Activated T-helper 1 cell treated with anti-CD3 and anti-CD28 coated beads, Interleukin-2, amount 50 U/mL, for 16 hours (primary cell): ENCODE measurements at places on chromosomes 11 and 22.

DNA sequence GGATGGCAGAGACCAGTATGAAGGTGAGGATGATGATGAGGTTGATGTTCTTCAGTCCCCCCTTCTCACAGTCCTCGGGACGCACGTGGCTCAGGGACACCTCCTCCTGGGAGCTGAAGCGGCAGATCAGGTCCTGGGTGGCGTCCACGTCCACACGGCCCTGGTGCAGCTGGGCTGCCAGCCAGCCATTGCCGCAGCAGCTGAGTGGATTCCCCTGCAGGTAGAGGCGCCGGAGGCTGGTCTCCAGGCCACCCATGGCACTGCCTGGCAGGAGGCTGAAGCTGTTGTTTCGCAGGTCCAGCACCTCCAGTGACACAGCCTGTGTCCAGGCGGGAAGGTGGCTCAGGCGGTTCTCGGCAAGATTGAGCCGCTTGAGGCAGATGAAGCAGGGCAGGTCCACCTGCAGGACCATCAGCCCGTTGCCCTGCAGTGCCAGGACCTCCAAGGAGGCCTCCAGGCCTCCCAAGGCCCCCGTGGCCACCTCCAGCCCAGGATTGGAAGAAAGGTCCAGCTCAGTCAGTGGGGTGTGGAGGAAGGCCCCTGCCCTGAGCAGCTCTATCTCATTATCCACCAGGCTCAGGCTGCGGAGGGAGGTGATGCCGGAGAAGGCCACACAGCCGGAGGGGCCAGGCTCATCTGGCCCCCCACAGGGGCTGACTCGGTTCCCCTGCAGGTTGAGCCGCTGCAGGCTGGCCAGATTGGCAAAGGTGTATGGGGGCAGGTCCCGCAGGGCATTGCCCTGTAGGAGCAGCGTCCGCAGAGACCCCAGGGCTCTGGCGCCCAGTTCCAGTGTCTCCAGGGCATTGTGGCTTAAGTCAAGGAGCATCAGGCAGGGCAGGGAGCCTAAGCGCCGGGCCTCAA, 10.6 kb downstream of the LRRC32 start:
- no peak for DNase-seq

- DNase-seq = peak; percentile 55
Measured at GRCh38 chr22:38353142-38353629, 36.0 kb upstream of the CSNK1E start.

- no peak for DNase-seq
Measured at GRCh38 chr11:76179147-76179546, 27.2 kb downstream of the WNT11 start.

GRCh38 chr11:96815236-96815635, 425.4 kb downstream of the JRKL start:
- no peak for DNase-seq

DNA sequence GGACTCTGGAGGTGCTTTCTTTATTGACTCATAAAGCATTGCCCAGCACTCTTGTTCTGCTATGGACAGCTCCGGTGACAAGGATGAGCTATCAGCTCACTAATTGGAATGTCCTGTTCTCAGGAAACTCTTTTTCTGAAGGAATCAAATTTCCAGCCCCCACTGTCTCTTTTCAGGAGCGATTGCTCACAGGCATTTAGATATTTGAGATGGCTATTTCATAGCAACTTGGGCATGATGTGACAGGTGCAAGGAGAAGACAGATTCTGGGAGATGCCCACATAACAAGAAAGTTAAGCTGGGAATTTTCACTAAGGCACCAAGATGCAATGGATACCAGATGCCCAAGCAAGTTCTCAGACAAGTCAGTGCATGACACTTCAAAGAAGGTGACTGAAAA, 123.4 kb upstream of the CSNK2A3 start:
- DNase-seq = no peak

- DNase-seq = no peak
Measured at GRCh38 chr22:27175021-27175838, 517.8 kb downstream of the MIAT start.

- DNase-seq = no peak
Measured at GRCh38 chr22:21032037-21032867, at the start of gene SLC7A4. Gene SLC7A4 (minus strand): TSS chr22:21032561. CDS start chr22:21031812, 749 bp downstream.

GRCh38 chr11:31871310-31872075, 60.4 kb upstream of the PAX6 start:
- no peak for DNase-seq

- no peak for DNase-seq
Measured at GRCh38 chr11:13629779-13630178, 38.7 kb upstream of the FAR1 start.

GRCh38 chr11:130529366-130529765, 80.9 kb downstream of the ADAMTS15 start:
- no peak for DNase-seq

DNA sequence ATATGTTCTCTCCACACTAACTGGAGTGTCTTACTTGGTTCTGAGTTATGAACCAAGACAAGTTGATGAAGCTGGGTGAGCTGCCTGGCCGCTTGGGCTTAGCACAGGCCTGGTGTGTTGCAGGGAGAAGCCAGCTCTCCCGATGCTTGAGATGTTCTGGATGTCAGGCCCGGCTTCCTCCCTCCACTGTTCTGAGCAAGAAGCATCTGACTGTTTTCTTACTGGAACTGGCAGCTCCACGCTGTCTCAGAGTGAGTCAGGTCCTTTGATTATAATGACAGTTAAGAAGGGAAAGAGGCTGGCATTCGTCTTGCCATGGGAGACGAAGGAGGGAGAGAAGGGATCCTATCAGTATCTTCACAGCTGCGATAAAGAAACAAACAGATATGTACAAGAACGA, 46.5 kb upstream of the CRTAM start:
- no peak for DNase-seq

DNA sequence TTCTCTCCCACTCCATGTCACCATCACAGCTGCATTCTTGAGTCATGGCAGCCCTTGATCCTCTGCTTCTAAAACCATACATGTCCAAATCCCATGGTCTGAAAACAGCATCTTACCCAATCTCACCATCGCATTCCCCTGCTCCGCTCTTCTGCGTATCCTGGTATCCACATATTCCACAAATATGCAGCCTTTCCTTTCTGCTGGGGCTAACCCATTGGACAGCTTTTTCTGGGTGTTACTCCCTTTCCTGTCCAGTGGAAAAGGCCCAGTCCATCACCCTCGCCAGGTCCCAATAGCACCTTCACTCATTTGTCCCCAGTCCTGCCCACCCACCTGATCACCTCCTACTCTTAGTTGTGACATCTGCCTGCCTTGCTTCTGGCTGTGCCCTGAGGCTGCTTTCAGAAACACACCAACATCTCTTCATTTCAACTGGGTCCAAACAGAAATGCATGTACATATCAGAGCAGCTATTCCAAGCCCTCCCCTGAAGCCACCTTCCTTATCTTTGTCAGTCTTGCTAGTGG, 237.6 kb upstream of the TBCEL start:
- no peak for DNase-seq

GRCh38 chr22:19849835-19850762, 4.6 kb downstream of the GNB1L start:
- DNase-seq = no peak

- no peak for DNase-seq
Measured at GRCh38 chr22:50184004-50184901, 1.5 kb upstream of the TRABD start.

DNA sequence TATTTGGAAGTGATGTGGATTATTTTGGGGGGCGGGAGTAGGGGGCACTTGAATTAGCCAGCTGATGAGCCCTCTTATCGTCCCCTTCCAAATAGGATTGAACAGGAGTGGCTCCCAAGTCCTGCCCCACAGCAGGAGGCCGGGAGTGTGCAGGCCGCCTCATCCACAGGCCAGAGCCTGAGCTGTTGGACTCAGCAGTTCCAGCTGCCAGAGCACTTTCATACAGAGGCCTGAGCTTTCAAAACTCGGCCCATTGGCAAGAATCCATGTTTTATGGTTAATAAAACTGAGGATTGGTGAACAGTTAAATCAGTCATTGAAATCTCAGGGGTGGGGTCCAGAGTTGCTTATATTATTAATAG, 9.6 kb downstream of the FAM118A start:
- no peak for DNase-seq

DNA sequence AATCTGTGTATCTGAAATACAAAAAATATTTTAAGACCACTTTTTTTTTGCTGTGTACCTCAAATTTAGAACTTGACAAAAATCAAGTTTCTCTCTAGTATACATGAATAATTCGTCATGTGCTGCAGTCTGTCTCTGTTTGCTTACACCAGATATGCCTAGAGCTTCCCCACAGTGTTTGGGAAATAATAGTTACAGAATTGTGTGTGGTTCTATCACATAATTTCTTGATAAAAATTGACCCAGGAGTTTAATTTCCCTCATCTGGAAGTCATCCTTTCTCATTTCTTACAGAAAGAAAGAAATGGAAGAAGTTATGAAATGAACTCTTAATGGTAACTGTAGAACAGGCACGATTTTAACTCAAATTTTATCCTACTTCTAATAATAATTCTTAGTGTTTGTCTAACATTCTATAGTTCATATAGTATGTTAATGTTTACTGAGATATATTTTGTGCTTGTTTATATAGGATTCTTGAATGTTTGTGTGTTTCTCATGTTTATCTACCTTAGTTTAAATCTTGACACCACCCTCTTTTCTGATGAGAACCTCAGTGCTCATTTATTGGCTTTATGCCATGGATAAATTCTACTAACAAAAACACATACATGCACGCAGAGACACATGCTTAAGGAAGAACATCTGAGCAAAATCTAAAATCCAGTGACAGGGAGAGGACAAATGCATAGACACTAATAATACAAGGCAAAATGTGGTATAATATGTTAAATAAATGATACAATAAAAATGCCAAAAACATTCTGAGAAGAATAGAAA, 61.4 kb upstream of the CTSC start:
- DNase-seq = no peak

DNA sequence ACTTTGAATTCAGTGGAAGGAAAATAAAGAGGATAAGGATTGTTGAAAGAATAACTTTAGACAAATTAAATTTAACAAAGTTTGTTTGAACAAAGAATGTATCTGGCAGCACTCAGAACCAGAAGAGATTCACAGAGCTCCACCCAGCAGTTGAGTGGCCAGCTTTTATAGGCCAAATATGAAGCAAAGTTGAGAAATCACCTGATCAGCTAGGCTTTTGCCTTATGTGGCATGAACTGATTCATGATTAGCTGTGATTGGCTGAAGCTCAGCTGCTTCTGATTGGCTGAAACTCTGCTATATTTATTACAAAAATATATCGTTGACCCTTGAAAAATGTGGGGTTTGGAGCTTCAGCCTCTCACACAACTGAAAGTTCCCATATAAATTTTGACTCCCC, 62.6 kb downstream of the PIWIL4 start:
- no peak for DNase-seq

- DNase-seq = no peak
Measured at GRCh38 chr22:44583061-44583760, 85.2 kb upstream of the RTL6 start.

- no peak for DNase-seq
Measured at GRCh38 chr11:128519338-128519737, 68.0 kb downstream of the ETS1 start.

GRCh38 chr11:128696941-128697340, 3.1 kb downstream of the FLI1 start:
- DNase-seq = no peak

DNA sequence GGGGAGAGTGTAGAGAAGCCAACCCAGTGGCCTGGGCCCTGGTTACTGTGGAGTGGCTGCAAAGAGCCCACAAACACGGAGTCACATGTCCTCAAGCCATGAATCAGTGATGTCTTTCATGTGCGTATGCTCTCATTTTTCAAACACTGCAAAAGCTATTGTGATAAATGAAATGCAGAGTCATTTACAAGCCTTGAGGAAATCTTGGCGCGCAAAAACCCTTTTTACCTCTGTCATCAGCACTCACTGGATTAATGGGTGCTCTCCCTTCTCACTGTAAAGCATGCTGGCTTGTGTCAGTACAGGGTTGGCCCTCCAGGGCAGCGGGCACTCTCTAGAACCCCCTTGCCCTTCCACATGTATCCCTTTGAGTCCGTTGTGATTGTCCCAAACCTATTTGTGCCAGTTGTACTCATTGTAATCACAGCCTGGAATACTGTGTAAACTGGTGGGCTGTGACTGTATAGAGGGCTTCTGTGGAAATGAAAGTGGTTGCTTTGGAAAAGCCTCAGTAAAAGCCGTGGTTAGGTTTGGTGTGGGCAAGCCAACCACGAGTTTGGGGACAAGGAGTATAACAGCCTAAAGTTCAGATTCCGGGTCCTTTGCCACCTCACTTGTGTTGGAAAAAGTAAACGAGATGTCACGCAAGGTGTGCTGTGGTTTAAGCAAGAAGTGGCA, 10.4 kb downstream of the GNAZ start:
- DNase-seq = no peak

GRCh38 chr11:65301491-65302329, 13.0 kb upstream of the CDC42EP2 start:
- no peak for DNase-seq

GRCh38 chr11:28123151-28123581, 15.0 kb downstream of the METTL15 start:
- DNase-seq = no peak

- DNase-seq = peak; percentile 17
Measured at GRCh38 chr11:94511932-94512781, at the start of gene C11orf97. Gene C11orf97 (plus strand): TSS chr11:94512461. CDS start chr11:94512529, 68 bp downstream.

DNA sequence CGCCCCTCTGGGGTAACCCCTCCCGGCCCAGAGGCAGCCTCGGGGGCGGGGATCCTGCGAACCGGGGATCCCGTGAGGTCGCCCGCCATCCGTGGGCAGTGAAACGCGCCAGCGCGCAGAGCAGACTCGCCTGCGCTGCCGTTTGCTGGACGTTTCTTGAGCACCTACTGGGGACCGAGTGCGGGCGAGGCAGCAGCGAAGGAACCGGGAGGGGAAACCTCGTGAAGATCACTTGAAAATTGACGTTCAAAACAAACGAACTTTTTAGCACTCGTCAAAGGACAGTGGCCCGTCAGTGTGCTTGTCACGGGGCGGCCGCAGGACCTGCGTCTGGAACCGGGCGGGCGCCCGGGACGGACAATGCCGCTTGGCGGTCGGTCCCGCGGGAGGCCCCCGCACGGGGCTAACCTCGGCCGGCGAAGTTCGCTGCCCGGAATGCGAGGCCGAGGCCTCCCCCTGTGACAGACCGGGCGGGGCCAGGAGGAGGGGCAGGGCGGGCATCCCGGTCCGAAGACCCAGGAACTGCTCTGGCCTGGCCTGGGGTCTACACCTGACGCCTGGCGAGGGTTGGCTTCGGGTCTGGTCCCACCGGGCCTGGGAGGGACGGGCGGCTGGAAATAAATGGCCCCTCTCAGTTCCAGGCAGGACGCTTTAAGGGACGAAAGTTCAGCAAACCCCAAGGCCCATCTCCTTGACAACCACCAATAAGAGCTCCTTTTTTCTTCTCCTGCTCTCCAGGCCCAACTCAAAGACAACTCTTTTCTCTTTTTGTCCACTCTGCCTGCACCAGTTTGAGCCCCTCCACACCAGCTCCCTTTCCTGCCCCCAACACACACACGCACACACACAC, 723 bp upstream of the SCUBE1 start:
- DNase-seq = no peak

- no peak for DNase-seq
Measured at GRCh38 chr22:50186761-50187523, 1.2 kb downstream of the TRABD start.
